Dermis microvascular lymphatic vessel endothelial cell (primary cell): ENCODE measurements at places on chromosomes 4 and X. TPM values are rescaled to one million over a fixed set of nuclear protein-coding genes. Genes with fewer than 3 reads are reported as not detected.

The GYPA gene
- total RNA-seq, result not detected in 2 replicates

The TEX13B gene
- not detected in 2 replicates for total RNA-seq

The PAGE2B gene
- not detected in 2 replicates for total RNA-seq

The GABRE gene
- 12.1 and 36.3 TPM in 2 replicates for total RNA-seq

The GAGE13 gene
- total RNA-seq, result not detected in 2 replicates

The LUZP4 gene
- total RNA-seq, result not detected in 2 replicates
